CD4-positive, alpha-beta memory T cell (primary cell): ENCODE measurements at places on chromosomes 12 and 14.

- no peak for DNase-seq
Observed at GRCh38 chr12:118742431-118742830, 238.9 kb upstream of the SRRM4 start.

- no peak for DNase-seq
Observed at GRCh38 chr12:81705586-81705985, 53.6 kb downstream of the PPFIA2 start.

DNA sequence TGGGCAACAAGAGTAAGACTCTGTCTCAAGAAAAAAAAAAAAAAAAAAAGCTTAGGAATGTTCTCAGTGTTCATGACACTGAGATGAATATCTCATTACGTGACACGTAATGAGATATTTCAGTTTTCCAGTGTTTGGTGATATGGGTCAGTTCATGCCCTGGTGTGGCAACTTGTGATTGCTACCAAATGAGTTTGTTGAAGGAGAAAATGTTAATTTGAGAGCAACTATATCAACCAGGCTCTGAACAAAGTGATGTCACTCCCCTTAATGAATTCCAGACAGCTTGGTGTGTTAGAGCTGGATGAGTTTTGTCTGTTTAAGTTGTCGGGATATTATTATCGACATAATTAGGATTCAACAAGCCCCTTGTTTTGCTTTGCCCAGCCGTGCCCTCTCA, 211.7 kb downstream of the DPF3 start:
- DNase-seq = no peak

GRCh38 chr12:130737731-130738130, 21.6 kb upstream of the RIMBP2 start:
- no peak for DNase-seq

GRCh38 chr12:109428037-109428629, 49.0 kb downstream of the KCTD10 start:
- peak; percentile 64 for DNase-seq

DNA sequence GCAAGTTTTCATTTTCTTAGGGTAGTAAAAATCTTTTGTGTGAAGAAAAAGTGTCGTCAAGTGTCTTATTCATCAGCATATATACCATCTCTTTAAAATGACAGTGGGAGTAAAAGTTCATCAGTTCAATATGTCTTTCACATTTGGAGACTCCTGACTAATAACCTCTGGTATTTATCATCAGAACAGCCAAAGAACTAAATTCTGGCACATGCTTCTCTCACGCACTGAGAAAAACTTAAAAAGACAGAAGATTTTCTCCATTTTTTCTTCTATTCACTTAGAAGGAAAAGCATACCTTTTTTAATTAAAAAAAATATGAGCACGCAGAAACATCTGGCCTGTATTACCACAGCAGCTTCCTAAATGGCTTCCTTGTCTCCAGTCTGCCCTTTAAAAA, 265.7 kb downstream of the AKAP6 start:
- no peak for DNase-seq

GRCh38 chr12:32069071-32069470, 37.6 kb upstream of the BICD1 start:
- no peak for DNase-seq

- DNase-seq = no peak
Observed at GRCh38 chr14:50926851-50927386, 17.4 kb downstream of the PYGL start.

- no peak for DNase-seq
Observed at GRCh38 chr12:130929363-130929762, 24.3 kb upstream of the ADGRD1 start.

DNA sequence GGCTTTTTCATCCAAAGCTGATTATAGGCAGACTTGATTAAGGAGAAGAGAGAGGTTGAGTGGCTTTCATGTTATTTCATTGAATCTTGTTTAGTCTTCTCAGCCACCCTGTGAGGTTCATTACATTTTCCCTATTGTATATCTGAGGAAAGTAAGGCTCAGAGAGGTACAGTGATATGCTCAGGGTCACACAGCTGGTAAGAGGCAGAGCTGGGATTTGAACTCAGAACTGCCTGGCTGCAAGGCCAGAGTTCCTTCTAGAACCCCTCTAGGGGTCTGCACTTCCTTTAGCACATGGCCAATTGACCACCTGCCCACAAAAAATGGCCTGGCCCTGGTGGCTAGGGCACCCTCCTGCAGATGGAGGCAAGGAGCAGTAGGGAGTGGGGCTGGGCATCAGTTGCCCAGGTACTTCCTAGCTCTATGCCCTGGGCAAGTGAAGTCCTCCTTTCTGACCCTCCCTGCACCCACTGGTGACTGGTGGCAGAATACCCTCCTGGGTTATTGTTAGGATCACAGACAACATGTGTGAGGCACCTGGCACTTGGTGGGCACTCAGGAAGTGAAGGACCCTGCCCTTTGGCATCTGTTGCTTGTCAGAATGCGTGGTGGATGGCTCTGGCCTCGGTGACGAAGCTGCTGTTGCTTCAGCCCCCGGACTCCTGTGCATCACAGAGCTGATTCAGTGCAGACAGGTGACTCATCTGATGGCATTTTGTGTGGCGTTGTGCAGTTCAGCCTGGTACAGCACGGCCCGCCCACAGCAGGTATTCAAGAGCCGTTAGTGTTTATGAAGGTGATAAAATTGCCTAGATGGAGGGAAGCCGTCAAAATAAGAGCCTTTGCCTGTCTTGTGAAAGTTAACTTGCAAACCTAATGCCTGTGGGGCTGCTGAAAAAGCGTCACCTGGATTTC, 115.8 kb downstream of the SLC25A47 start:
- no peak for DNase-seq

DNA sequence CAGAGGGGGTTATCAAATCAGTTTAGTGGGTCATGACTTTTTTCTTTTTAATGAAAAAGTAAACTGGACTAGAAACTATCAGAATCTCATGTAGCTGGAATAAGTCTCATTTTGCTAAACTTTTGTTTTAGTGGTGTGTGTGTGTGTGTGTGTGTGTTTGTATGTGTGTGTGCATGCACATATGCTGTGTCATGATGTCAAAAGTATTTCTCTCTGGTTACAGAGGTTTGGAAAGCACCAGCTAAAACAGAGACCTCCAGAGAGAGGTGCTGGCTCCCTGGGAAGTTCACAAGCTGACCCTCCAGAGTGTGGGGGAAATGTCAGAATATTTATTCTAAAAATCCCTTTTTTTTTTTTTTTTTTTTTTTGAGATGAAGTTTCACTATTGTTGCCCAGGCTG, 114.7 kb downstream of the LGMN start:
- no peak for DNase-seq

DNA sequence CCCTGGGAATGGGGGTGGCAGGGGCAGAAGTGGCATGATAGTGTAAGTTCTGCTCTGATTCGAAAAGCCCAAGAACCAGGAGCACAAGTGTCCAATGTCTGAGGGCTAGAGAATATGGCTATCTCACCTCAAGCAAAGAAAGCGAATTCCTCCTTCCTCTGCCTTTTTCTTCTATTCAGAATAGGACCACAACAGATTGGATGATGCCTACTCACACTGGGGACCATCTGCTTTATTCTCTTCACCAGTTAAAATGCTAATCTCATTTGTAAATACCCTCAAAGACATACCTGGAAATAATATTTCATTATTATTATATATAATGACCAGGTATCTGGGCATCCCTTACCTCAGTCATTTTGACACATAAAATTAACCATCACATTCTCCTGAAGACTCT, 808.7 kb downstream of the NRXN3 start:
- DNase-seq = no peak

GRCh38 chr12:104243971-104244370, 28.4 kb downstream of the TXNRD1 start:
- DNase-seq = no peak

DNA sequence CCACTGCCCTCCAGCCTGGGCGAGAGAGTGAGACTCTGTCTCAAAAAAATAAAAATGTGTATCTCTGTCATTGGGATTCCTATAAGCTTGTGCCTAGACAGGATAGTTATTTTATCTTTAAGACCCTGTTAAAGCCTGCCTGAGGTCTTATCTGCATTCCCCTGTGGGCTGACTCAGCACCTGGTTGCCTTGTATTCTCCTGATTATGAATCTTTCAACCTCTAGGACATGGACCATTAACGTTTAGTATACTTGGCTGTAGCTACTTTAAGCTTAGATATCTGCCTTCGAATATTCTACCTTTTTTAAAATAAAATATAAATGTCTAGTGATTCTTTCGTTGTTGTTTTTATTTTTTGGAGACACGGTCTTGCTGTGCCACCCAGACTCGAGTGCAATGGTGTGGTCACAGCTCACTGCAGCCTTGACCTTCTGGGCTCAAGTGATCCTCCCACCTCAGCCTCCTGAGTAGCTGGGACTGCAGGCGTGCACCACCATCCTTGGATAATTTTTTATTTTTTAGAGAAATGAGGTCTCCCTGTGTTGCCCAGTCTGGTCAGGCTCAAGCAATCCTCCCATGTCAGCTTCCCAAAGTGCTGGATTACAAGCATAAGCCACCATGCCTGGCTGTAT, 41.3 kb downstream of the RESF1 start:
- no peak for DNase-seq

DNA sequence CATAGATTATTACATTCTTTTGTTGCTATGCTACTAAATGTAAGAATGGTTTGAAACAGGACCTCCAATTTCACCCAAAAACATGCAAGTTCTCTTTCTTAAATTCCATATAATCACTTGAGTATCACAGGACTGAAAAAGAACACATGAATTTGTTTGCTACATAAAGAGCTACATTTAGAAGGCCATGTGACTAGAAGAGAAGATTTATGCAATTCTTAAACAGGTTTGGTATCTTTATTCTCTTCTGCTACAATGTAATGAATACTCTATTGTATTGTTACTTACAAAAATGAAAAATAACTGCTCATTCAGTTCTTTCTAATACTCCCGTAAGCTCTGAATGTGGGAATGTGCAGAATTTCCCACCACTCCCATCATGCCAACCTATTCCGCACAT, 9.3 kb downstream of the EPS8 start:
- no peak for DNase-seq

GRCh38 chr12:131340616-131341210, 370.2 kb upstream of the SFSWAP start:
- no peak for DNase-seq

GRCh38 chr14:32438517-32438916, 109.4 kb downstream of the AKAP6 start:
- no peak for DNase-seq

DNA sequence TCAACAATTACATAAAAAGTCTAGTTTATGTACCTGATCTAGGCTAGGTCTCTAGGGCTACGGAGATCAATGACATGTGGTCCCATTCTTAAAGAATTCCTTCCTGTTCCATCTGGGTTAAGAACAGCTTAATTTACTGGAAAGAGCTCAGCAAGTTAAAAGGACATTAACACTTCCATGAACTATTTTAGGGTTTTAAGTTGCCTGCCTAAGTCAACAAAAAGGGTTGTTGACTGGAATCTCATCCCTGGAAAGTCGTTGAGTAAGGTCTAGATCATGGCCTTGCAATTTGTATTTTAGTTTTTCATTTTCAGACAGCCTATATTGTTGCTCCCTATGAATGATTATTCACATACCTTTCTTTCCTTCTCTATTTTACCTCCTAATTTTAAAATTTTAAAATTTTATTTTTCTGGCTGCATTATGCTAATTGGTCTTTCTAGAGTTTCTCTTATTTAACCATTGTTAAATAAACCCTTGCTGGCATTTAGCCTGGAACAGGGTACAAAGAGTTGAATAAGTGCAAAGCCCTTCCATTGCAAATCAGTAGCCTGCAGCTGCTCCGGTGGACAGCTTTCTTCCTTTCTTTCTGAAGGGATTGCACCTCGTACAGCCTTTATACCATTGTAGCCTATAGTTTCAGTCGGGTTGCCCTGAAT, 66.3 kb downstream of the VRK1 start:
- DNase-seq = no peak

- DNase-seq = no peak
Observed at GRCh38 chr12:109461846-109462756, 15.0 kb downstream of the KCTD10 start.

DNA sequence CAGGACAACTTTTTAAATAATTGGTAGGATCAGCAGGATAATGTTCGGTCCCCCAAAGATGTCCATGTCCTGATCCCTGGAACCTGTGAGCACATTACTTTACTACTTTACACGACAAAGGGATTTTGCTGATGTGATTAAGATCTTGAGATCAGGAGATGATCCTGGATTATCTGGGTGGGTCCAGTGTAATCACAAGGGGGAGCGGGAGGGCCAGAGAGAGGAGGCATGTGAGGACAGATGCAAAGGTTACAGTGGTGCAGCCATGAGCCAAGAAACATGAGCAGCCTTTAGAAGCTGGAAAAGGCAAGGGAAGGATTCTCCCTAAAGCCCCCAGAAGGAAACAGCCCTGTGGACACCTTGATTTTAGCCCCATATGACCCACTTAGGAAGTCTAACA, 33.1 kb downstream of the KCNK10 start:
- no peak for DNase-seq

DNA sequence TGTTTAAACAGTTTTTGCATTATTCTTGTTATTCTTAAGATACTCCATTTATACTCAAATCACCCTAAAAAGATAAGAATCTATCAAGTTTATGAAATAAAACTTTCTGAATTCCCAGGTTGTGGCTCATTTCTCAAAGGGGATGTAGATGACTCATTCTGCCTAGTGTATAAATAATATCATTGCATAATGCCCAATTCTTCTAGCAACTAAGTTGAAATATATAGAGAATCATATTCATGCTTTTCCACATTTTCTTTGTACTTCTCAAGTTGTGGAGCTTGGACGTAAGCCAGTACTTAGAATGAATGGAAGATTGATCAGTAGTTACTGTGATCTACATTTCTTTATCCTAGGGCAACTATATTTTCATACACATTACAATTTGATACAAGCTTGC, 201.1 kb downstream of the PPFIA2 start:
- no peak for DNase-seq

DNA sequence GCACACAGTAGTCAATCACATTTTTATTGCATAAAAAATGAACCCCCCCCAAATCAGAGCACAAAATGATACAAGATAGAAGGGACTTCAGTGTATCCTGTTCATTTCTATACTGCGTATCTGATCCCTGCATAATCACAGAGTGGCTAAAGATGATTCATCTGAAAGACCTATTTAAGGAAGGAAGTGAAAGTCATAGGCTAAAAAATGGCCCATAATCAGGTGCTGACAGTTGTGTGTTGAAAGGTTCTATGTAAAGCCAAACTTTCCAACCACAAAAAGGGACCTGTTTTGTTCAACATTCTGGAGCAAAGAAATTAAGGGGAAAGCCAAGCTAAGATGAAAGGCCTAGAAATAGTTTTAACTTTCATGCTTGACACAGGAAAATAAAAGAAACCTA, 147.8 kb upstream of the ATP2B1 start:
- DNase-seq = no peak

DNA sequence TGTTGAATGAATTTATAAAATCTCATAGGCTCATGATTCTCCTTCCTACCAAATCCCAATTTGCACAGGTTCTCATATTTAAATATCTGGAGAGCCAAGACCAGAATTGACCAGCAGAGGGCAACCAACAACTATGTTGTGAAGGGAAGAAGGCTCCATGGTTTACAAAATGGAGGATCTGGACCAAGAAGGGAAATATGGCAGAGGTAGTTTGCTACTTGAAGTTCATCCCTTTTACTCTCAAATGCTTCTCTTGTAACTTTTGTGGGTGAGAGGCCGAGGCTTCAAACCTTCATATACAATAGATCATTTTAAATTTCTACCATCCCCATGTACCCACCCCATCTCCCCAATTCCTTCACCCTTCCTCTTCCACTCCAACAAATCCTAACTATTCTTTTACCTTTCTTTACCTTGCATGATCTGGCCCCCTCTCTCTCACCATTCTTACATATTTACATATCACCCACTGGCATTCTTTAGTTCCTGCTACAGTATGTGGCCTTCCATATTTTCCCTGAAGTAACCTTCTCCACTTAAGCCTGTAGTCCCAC, 3.8 kb upstream of the SMARCC2 start:
- DNase-seq = peak; percentile 71
